ENCODE measurements at places on chromosomes 12 and 14.

GRCh38 chr14:61780125-61780524 lies 17.9 kb downstream of the SNAPC1 start:
- no peaks in the 10 kb centered on the region for H3K27me3 ChIP-seq
- H3K4me3 ChIP-seq: no peak overlapping the region
- H3K27ac ChIP-seq: no peak overlapping the region
- no peak for DNase-seq
- peaks cover 18% of the 10 kb centered on the region for H3K36me3 ChIP-seq
- H3K4me1 ChIP-seq: no peaks in the 10 kb centered on the region

DNA sequence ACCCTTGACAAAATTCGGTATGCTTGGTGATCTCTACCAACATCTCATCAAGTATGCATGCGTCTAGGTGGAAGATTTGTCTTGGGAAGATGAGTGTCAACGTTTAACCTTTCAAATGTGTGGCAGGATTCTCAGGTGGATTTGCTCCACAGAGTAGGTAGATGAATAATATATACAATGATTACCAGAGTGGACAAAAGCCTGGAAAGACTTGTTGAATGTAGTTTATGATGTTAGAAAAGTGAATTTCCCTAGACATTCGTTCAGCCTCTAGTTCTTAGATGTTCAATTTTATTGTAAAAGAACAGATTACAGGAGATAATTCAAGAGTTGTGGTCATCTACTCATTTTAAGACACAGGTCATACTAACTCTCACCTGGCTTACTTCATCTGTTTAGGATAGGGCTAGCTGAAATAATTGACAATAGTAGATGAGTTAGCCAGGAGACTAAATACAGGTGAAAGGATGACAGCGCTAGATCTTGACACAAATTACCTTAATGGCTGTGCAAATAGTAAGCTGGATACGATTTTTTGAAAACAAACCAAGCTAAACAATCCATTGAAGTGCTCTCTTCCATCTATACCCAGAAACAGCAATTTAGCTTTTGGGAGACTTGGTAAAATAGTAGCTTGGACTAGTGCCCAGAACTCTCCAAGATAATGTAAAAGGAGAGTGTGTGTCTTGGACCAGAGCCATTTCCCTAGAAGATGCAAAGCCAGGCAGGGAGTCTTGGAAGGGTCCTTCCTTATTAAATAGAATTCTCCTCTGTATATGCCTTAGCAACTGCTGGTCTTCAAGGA lies 168.0 kb downstream of the DACT1 start:
- no peak overlapping the region for H3K27ac ChIP-seq
- H3K4me3 ChIP-seq: no peak overlapping the region
- H3K36me3 ChIP-seq: no peaks in the 10 kb centered on the region
- peaks cover 2% of the 10 kb centered on the region for H3K4me1 ChIP-seq
- peak; percentile 98 for DNase-seq

DNA sequence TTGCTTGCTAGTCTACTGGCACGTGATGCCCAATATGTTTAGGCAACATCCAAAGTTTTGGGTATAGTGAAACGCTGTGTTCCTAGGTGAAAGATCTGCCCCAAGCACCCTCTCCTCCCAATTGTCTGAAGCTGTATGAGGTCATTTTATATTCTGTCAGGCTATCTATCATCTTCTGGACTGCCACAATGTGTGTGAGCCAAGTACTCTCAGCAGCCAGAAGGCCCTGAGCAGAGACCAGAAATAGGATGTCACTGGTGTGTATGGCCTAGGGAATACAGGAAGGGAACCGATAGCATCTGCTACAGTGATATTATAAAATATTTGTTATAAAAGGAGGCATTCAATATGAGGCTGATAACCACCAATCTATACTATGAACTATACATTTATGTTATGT lies 7.9 kb upstream of the PDE3A start:
- DNase-seq: no peak
- no peaks in the 10 kb centered on the region for H3K27me3 ChIP-seq
- no peak overlapping the region for H3K27ac ChIP-seq
- no peak overlapping the region for H3K4me3 ChIP-seq
- no peaks in the 10 kb centered on the region for H3K36me3 ChIP-seq
- H3K4me1 ChIP-seq: peaks cover 7% of the 10 kb centered on the region

- peak overlapping the region; percentile 47 for H3K4me3 ChIP-seq
- DNase-seq: peak; percentile 47
- H3K4me1 ChIP-seq: peaks cover 31% of the 10 kb centered on the region
- H3K27me3 ChIP-seq: no peaks in the 10 kb centered on the region
Observed at GRCh38 chr14:99737451-99737951, 53.4 kb downstream of the CYP46A1 start.

GRCh38 chr12:80925237-80925636 lies 12.5 kb downstream of the LIN7A start:
- no peaks in the 10 kb centered on the region for H3K4me1 ChIP-seq
- DNase-seq: no peak
- no peak overlapping the region for H3K27ac ChIP-seq
- H3K36me3 ChIP-seq: no peaks in the 10 kb centered on the region
- H3K4me3 ChIP-seq: no peak overlapping the region
- H3K27me3 ChIP-seq: no peaks in the 10 kb centered on the region

GRCh38 chr14:101062065-101062450 lies 158.5 kb upstream of the RTL1 start:
- no peaks in the 10 kb centered on the region for H3K4me1 ChIP-seq
- peaks cover 12% of the 10 kb centered on the region for H3K36me3 ChIP-seq
- H3K27me3 ChIP-seq: no peaks in the 10 kb centered on the region
- H3K4me3 ChIP-seq: no peak overlapping the region
- DNase-seq: no peak
- no peak overlapping the region for H3K27ac ChIP-seq

GRCh38 chr14:62081012-62081612 lies 318.9 kb downstream of the SNAPC1 start:
- no peaks in the 10 kb centered on the region for H3K36me3 ChIP-seq
- no peak for DNase-seq
- no peak overlapping the region for H3K4me3 ChIP-seq
- H3K27ac ChIP-seq: no peak overlapping the region
- no peaks in the 10 kb centered on the region for H3K27me3 ChIP-seq
- no peaks in the 10 kb centered on the region for H3K4me1 ChIP-seq

- H3K4me3 ChIP-seq: no peak overlapping the region
- no peak for DNase-seq
- H3K36me3 ChIP-seq: no peaks in the 10 kb centered on the region
Observed at GRCh38 chr14:85054178-85054577, 475.8 kb upstream of the FLRT2 start.

- H3K27me3 ChIP-seq: no peaks in the 10 kb centered on the region
- H3K4me3 ChIP-seq: no peak overlapping the region
- H3K4me1 ChIP-seq: peaks cover 1% of the 10 kb centered on the region
- DNase-seq: no peak
- no peaks in the 10 kb centered on the region for H3K36me3 ChIP-seq
Observed at GRCh38 chr14:92475037-92475436, 38.5 kb upstream of the RIN3 start.

DNA sequence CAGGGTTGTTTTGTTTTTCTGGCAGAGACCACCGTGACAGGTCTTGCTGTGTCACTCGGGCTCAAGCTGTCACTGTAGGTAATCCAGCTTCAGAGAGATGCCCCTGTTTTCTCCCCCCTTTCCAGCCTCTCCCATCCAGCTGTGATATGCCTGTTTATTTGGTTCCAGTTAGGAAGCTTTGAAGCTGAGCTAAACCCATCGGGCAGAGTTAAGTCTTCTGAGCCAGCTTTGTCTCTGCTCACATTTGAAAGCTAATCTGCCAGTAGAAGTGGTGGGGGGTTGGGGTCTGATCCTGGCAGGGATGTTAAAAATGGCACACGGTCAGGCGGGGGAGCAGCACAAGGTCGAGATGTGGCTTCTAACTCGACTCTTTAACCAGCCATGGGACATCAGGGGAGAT lies 130.0 kb downstream of the TSPAN9 start:
- peaks cover 4% of the 10 kb centered on the region for H3K36me3 ChIP-seq
- DNase-seq: no peak
- no peak overlapping the region for H3K27ac ChIP-seq
- peaks cover 5% of the 10 kb centered on the region for H3K4me1 ChIP-seq

GRCh38 chr12:86623267-86623666 lies 367.1 kb upstream of the MGAT4C start:
- no peaks in the 10 kb centered on the region for H3K4me1 ChIP-seq
- no peak for DNase-seq
- no peaks in the 10 kb centered on the region for H3K27me3 ChIP-seq
- H3K36me3 ChIP-seq: no peaks in the 10 kb centered on the region
- H3K4me3 ChIP-seq: no peak overlapping the region

GRCh38 chr12:90038289-90038688 lies 329.7 kb upstream of the ATP2B1 start:
- no peak overlapping the region for H3K4me3 ChIP-seq
- H3K27me3 ChIP-seq: no peaks in the 10 kb centered on the region
- H3K27ac ChIP-seq: no peak overlapping the region
- no peaks in the 10 kb centered on the region for H3K4me1 ChIP-seq
- no peak for DNase-seq

GRCh38 chr12:69929125-69929524 lies 104.1 kb downstream of the MYRFL start:
- peak; percentile 17 for DNase-seq
- no peaks in the 10 kb centered on the region for H3K36me3 ChIP-seq
- H3K4me1 ChIP-seq: peaks cover 16% of the 10 kb centered on the region
- no peak overlapping the region for H3K27ac ChIP-seq
- no peak overlapping the region for H3K4me3 ChIP-seq

DNA sequence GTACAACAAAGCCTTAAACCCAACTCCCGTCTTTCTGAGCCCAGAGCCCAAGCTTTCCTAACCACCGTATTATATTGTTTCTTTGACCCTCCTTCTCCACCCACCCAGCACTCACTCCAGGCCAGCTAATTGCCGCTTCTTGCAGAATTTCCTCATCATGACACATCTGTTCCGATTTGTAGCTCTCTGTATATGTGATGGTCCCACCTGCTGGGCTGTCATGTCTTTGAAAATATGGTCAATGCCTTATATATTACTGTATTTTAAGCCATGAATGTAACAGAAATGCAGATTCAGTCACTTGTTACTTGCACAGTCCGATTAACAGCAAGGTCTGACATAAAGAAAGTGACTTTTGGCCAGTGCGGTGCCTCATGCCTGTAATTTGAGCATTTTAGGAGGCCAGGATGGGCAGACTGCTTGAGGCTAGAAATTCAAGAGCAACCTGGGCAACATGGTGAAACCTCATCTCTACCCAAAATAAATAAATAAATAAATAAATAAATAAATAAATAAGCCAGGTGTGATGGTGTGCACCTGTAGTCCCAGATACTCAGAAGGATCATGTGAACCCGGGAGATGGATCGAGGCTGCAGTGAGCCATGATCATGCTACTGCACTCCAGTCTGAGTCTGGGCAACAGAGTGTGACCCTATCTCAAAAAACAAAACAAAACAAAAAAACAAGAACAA lies 359.8 kb downstream of the ATP23 start:
- no peaks in the 10 kb centered on the region for H3K4me1 ChIP-seq
- no peak for DNase-seq
- H3K4me3 ChIP-seq: no peak overlapping the region
- no peak overlapping the region for H3K27ac ChIP-seq

DNA sequence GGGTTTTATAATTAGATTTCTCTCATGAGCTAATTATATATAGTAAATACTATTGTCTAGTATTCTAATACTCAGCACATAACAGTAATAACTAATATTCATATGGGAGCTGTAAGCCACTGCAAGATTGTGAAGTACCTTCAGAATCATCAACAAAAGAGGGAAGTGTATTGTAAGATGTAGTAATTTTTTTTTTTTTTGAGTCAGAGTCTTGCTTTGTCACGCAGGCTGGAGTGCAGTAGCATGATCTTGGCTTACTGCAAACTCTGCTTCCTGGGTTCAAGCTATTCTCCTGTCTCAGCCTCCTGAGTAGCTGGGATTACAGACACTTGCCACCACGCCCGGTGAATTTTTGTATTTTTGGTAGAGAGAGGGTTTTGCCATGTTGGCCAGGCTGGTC lies 3.1 kb downstream of the GPR33 start:
- no peaks in the 10 kb centered on the region for H3K36me3 ChIP-seq
- no peak overlapping the region for H3K4me3 ChIP-seq
- no peaks in the 10 kb centered on the region for H3K4me1 ChIP-seq
- no peak overlapping the region for H3K27ac ChIP-seq

GRCh38 chr12:53232646-53233461 lies 845 bp upstream of the RARG start:
- DNase-seq: peak; percentile 83
- H3K36me3 ChIP-seq: no peaks in the 10 kb centered on the region
- H3K4me3 ChIP-seq: no peak overlapping the region
- peaks cover 50% of the 10 kb centered on the region for H3K4me1 ChIP-seq
- peak overlapping the region; percentile 60 for H3K27ac ChIP-seq

DNA sequence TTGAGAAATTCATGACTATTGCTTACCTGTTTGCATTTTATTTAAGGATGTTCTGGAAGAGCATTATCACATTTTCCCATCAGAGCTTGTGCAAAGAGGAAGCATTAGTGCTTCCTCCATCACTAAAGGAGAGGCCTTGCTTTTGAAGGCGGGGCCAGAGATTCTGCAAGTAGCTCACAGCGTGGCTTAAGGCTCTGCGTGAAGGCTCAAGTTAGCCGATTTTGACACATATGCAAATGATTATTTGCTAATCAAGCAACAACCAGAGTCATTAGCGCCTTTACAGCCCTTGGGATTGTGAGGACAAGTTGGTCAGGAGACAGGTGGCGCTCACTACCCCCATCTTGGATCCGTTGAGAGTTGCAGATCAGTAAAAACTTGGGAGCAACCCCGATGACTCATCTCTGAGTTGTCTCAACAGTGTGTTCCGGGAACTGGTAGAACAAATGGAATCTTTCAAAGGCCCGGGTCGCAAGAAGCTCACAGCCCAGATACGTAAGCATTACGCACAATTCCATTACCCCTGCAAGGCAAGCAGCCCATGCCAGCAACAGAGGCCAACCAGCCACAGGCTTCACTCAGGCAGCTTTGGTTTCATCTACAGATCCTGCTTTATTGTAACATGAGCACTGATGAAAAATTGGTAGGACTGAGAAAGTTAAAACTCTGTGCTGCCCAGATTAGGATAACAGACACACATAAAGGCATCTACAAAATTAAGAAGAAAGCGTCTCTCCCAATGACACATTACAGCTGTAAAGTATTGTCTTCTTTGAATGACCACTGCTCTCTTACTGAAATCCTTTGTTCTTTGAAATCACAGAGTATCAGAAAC lies 34.9 kb upstream of the SPTSSA start:
- peak; percentile 85 for DNase-seq
- no peaks in the 10 kb centered on the region for H3K27me3 ChIP-seq
- peak overlapping the region; percentile 62 for H3K27ac ChIP-seq
- H3K4me1 ChIP-seq: no peaks in the 10 kb centered on the region

Data from lung (tissue), 17 donors.